Ascending aorta (tissue), 2 donors: ENCODE measurements at places on chromosomes 2 and 18.

GRCh38 chr18:48530399-48531081 lies 8.3 kb upstream of the CTIF start:
- DNase-seq: no peak

GRCh38 chr2:130372055-130372832 lies 16.4 kb downstream of the PTPN18 start:
- DNase-seq: peak; percentile 94

- DNase-seq: no peak
Measured at GRCh38 chr18:37481072-37481471, 84.5 kb downstream of the CELF4 start.

DNA sequence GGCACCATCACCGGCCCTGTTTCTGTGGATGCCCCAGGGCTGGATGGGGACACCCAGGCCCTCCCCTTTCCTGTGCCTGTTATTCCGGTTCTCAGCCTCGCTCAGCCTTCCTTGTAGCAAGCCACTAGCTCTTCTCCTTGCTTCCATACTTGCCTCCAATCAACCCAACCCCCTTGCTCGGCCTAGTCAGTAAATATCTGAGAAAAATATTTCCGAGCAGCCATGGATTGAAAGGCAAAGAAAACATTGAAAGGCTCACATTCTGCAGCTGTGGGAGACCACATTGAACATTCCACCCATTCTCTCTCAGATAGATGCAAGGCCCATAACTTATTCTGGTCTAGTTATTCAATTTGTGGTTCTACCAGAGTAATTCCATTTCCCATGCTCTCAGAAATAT lies 114.9 kb downstream of the SPP2 start:
- DNase-seq: no peak

- DNase-seq: no peak
Measured at GRCh38 chr18:42706029-42706608, 409.4 kb downstream of the RIT2 start.

GRCh38 chr2:24743924-24744323 lies 49.3 kb downstream of the PTRHD1 start:
- no peak for DNase-seq

- no peak for DNase-seq
Measured at GRCh38 chr18:33440060-33441043, at the start of gene CCDC178. TSS of gene CCDC178 (minus strand) at chr18:33440721. CDS start at chr18:33412088, 28,633 bp downstream.

DNA sequence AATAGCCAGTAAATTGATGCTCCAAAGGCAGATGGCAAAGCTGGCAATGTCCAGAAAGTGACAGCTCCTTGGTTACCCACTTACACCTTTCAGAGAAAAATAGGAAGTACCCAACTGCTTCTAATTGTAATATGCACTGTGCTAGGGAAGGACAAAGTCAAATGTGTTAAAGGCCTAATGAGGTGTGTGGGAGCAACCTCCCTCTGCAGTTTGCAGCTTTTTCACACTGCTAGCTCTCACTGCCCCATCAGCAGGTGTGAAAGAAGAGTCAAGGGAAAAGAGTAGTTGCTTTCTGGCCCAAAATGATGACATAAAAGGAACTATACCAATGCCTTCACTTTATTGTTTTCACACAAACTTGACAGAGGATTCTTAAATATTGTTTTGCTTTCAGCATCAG lies 284.1 kb upstream of the SETBP1 start:
- DNase-seq: no peak

DNA sequence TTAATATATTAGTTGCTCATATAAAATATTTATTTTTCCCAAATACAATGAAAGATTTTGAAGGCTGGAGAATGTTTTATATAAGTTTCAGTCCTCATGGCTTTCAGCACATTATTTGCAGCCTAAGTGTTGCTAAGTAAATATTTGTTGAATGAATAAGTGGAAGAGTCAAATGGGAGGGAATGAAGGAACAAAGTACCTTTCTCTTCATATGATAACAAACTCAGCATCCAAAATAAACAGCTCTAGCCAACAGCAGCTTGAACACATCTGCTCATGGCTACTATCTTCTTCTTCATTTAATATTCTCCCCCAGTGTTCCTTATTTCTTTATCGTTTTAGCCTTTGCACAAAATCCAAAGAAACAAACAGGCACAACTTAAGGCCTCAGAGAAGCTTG lies 385.2 kb upstream of the PIK3C3 start:
- DNase-seq: no peak

GRCh38 chr2:99770876-99771275 lies 281.1 kb upstream of the REV1 start:
- no peak for DNase-seq

- no peak for DNase-seq
Measured at GRCh38 chr2:108029912-108030311, 43.6 kb downstream of the SLC5A7 start.

DNA sequence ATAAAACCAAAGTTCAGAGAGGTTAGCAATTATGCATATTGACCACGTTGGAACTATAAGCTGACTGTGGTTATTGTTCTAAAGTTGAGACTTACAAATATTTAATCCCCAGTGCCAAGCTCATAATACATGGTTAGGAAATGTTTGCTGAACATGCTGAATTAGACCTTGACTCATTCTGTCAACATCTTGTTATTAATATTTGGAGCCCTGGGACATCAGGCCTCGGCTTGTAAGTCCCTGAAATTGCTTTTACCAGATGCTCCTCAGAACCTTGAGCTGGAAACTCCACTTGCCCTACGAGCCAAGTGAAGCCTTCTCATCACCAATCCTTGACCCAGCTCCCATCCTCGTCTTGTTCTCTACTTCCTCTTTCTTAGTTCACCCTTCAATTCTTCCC lies 21.2 kb downstream of the DYNAP start:
- DNase-seq: no peak

DNA sequence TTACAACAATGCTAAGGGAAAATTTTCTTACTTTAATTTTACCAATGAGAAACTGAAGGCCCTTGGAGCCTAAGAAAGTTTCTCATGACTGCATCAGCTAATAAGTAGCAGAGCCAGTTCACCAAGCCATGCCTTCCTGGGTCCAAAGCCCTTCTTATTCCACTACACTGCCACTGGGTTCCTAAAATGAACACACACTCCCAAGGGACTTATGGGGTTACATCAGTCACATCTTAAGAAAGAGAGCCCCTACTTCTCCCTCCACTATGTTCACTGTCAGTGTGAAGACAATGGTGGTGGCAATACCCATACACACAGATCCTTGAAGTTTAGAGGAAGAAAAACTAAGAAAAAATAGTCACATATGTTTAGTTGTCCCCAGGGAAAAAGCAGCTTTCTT lies 20.6 kb downstream of the MBD2 start:
- no peak for DNase-seq

DNA sequence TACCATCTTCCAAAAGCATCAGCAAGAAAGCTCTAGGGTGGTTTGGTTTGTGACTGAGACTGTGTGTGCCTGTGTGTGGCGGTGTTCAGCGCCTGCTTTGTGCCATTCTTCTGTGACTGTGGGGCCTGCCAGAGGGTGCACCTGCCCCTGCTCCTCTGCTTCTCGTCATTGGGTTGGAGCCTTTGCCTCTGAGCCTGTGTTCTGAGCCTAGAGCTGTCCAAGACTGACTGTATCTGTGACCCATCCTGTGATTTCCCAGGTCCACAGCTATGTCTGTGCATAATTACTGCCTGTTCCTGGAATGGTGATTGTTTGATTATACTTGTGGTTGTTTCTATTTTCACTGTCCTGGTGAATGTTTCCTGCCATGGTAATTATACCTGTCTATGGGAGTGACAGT lies 57.1 kb upstream of the KLHL29 start:
- DNase-seq: no peak

- DNase-seq: no peak
Measured at GRCh38 chr18:34121200-34121721, 103.5 kb downstream of the NOL4 start.

DNA sequence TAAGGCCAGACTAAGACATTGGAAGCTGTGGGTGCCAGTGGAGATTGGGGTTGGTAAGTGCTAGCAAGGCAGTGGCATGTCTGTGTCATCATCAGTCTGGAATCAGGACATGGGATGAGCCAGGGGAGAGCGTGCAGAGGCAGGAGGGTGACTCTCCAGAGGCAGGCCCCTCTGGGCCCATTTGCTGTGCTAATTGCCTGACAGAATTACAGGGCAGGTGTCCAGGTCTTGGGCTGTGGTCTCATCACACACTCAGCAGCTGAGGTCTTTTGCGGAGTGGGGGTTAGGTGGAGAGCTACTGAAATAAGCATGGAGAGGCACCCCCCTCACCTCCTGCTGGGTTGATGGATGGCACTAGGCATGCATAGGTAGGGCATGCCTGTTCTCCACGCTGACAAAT lies 57.4 kb downstream of the CELF4 start:
- DNase-seq: no peak

DNA sequence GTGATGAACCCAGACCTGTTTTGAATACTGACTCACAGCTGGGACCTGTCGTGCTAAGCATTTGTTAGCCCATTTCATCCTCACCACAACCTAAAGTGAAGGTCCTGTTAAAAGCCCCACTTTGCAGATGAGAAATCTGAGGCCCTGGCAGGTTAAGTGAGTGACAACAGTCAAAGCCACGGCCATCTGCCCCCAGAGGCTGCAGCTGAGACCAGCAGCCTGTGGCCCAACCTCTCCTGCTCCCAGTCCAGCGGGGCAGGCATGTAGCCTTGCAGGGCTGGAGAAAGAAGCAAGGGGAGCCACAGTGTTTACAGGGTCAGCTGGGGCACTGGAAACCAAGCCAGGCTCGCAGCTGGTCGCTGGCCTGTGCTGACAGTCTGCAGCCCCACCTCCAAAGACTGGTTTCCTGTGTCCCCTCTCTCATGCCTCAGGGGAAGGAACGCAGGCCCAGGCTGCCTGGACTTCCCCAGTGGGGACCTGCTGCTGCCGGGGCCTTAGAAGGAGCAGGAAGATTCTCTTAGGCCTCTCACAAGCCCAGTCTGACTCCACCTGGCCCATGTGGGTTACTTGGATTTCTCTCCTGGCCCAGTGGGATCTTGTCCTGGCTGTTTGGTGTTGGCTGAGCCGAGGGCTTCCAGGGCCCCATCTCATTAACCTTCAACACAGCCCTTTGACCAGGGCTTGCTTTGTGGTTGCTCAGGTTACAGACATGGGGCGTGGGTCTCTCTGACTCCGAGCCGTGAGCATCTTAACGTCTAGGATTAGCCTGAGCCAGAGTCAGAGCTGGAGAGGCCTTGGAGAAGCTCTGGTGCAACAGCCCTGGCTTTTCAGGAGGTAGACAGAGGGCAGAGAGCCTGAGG lies 1.7 kb downstream of the INPP5D start:
- DNase-seq: no peak

DNA sequence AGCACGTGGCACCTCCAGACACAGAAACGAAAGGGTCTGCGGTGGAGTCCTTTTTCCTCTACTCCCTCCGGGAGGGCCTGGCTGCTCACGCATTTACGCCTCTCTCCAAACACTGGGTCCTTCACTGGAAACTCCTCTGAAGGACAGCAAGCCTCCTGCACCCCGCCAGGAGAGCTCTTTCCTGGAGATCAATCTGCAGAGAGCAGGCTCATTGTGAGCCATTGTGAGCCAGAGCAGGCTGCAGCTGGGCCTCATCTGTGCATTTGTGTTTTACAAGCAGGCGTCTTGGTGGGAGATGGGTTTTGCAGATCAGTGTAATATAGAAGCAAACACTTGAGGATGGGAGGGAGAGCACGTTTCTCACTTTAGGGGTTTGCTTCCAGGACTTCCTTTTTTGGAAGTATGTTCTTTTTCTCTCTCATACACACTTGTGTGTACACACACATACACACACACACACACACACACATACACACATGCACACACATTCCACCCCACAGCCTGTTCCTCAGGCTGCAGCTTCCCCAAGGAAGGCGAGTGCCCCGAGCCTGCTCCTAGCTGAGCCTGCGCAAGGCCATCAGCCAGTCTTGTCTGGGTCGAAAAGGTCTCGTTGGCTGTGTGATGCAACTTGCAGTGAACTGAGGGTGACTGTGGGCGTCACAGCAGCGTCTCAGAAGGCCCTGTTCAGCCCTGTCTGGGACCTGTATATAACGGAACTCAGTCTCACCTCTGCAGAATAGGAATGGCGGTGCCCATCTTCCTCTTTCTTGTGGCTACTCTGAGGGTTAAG lies 163.5 kb downstream of the GLI2 start:
- DNase-seq: no peak

DNA sequence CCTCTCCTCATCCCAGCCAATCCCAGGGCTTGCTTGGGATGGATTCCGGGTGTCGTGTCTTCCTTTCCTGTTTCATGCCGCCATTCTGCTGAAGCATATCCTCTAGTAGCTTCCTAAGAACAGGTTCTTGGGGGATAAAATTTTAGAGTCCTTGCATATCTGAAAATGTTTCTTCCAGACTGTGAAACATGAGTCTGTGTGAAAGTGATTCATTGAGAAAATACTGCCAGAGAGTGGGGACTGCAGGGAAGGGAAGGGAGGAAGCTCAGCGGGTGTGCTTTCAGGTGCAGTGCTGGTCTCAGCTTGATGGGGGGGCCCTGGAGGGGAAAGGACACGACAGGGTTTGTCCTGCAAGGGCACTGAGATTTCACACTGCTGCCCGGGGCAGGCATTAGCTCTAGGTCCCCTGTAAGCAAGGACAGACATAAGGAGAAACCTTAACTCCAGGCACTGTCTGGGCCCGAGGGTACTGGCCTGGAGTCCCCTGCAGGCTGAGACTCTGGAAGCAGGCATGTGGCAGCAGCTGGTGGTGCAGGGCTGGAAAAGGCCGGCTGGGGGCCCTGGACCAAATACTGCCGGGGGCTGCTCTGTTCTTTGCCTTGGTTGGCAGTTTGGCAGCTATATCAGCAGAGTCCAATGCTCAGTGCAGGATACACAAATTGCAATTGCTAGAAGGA lies 97.6 kb upstream of the HS6ST1 start:
- DNase-seq: peak; percentile 47

DNA sequence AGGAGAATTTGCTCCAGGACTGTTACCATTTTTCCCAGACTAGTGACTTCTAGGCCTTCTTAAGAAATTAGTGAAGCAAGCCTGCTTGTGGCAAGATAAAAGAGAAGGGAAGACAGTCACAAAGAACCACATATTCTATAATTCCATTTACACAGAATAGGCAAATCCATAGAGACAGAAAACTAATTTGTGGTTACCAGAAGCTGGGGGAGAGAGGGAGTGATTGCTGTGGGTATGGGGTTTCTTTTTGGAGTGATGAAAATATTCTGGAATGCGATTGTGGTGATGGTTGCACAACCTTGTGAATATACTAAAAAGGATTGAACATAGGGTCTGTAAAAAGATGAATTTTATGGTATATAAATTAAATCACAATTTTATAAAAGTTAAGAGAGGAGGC lies 37.5 kb upstream of the SIX2 start:
- no peak for DNase-seq

DNA sequence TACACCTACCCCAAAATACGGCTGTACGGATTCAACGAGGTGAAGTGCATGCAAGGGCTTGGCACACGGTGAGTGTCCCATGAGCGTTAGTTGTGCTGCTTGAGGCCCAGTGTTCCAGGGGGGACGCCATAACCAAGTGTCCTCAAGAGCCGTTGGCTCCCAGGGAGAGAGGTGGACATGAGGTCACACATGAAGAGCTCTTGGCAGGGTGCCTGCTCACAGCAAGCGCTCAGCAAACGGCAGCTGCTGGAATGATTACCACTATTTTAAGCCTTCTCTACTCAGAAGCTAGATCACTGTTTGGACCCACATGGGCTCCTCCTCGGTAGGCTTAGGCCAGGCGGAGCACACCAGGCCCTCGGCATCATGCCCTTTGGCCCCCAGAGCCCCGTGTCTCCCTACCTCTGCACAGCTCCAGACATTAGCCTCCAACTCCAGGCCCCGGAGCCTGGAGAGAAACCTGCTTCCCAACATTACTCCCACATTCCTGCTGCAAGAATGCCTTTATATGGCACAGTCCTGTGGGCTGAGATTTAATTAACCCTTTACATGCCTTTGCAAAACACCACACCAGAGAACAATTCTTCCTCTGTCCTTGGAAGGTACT lies 68.4 kb upstream of the PPP1CB start:
- DNase-seq: peak; percentile 83
